ENCODE measurements at places on chromosomes 5 and 9.

GRCh38 chr5:55636683-55637082, 75.4 kb downstream of the SLC38A9 start:
- no peaks in the 10 kb centered on the region for H3K36me3 ChIP-seq
- H3K27me3 ChIP-seq, result no peaks in the 10 kb centered on the region
- H3K4me1 ChIP-seq, result peaks cover 11% of the 10 kb centered on the region
- no peak overlapping the region for H3K4me3 ChIP-seq

GRCh38 chr9:94812343-94812742, 85.8 kb downstream of the AOPEP start:
- peaks cover 20% of the 10 kb centered on the region for H3K4me1 ChIP-seq
- H3K27me3 ChIP-seq, result no peaks in the 10 kb centered on the region
- peak; percentile 87 for DNase-seq

GRCh38 chr5:80192507-80193241, 63.2 kb downstream of the SERINC5 start:
- H3K27me3 ChIP-seq, result no peaks in the 10 kb centered on the region
- H3K4me1 ChIP-seq, result peaks cover 35% of the 10 kb centered on the region
- H3K27ac ChIP-seq, result peak overlapping the region; percentile 91
- peaks cover 3% of the 10 kb centered on the region for H3K36me3 ChIP-seq

GRCh38 chr9:124001458-124001799, 10.1 kb upstream of the LHX2 start:
- DNase-seq, result no peak
- H3K4me1 ChIP-seq, result no peaks in the 10 kb centered on the region
- no peak overlapping the region for H3K4me3 ChIP-seq
- no peak overlapping the region for H3K27ac ChIP-seq
- H3K27me3 ChIP-seq, result peaks cover 85% of the 10 kb centered on the region
- no peaks in the 10 kb centered on the region for H3K36me3 ChIP-seq

- DNase-seq, result no peak
- H3K27ac ChIP-seq, result no peak overlapping the region
- no peaks in the 10 kb centered on the region for H3K27me3 ChIP-seq
- no peaks in the 10 kb centered on the region for H3K4me1 ChIP-seq
- H3K36me3 ChIP-seq, result peaks cover 33% of the 10 kb centered on the region
These were observed 11.2 kb downstream of the HMGCR start for GRCh38 chr5:75348241-75348640.

GRCh38 chr5:151820903-151821302, 49.1 kb downstream of the G3BP1 start:
- H3K27me3 ChIP-seq, result no peaks in the 10 kb centered on the region
- H3K27ac ChIP-seq, result no peak overlapping the region
- no peak overlapping the region for H3K4me3 ChIP-seq

- no peaks in the 10 kb centered on the region for H3K27me3 ChIP-seq
- DNase-seq, result no peak
- no peak overlapping the region for H3K4me3 ChIP-seq
- peaks cover 27% of the 10 kb centered on the region for H3K4me1 ChIP-seq
These were observed 177.4 kb downstream of the SEC61B start for GRCh38 chr9:99399474-99399873.

- no peaks in the 10 kb centered on the region for H3K27me3 ChIP-seq
- H3K4me3 ChIP-seq, result no peak overlapping the region
- peaks cover 40% of the 10 kb centered on the region for H3K4me1 ChIP-seq
- peak overlapping the region; percentile 78 for H3K27ac ChIP-seq
These were observed 80.1 kb upstream of the TNFAIP8 start for GRCh38 chr5:119275601-119276173.

- no peak overlapping the region for H3K4me3 ChIP-seq
- no peaks in the 10 kb centered on the region for H3K4me1 ChIP-seq
- no peak overlapping the region for H3K27ac ChIP-seq
- no peaks in the 10 kb centered on the region for H3K27me3 ChIP-seq
- DNase-seq, result no peak
These were observed 33.6 kb upstream of the SLC36A1 start for GRCh38 chr5:151413800-151414199.

DNA sequence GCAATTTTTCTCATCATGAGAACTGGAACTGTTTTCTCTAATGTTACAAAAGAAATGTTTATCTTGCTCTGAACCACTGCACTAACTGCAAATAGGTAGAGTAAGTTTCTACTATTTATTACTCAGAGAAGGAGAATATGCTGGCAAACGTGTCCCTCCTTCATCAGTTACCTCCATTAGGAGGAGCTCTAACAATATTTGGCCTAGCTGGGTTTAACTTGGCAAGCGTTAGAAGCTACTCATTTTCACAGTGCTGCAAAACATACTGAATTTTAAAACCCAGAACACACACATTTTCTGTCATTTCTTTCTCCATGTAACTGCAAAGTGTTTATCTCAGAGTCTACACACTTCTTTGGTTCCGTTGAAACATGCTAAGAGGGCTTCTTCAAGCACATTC, 101.0 kb upstream of the GABRG2 start:
- no peaks in the 10 kb centered on the region for H3K4me1 ChIP-seq
- H3K36me3 ChIP-seq, result no peaks in the 10 kb centered on the region
- H3K27ac ChIP-seq, result no peak overlapping the region
- H3K27me3 ChIP-seq, result no peaks in the 10 kb centered on the region

DNA sequence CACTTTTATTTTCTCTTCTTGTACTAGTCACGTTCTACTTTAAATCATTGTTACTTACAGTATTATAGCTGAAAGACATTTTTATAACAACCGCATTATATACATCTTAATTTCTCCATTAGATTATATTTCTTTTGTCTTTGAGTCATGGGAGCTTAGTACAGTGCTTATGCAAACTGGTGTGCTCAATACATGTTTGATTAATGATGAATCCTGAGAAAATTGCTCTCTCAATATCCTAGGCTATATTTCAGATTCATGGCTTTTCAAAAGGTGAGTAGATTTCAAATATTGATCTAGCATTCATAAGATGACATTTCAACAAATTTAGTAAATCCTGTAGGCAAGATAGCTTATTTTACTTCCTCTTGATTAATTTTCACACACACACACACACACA, 102.2 kb upstream of the FST start:
- no peaks in the 10 kb centered on the region for H3K36me3 ChIP-seq
- no peak overlapping the region for H3K27ac ChIP-seq
- no peaks in the 10 kb centered on the region for H3K4me1 ChIP-seq
- H3K27me3 ChIP-seq, result no peaks in the 10 kb centered on the region
- H3K4me3 ChIP-seq, result no peak overlapping the region
- DNase-seq, result no peak

- no peak overlapping the region for H3K27ac ChIP-seq
- no peaks in the 10 kb centered on the region for H3K36me3 ChIP-seq
- no peak for DNase-seq
- no peaks in the 10 kb centered on the region for H3K27me3 ChIP-seq
- no peak overlapping the region for H3K4me3 ChIP-seq
These were observed 46.4 kb upstream of the PRRC2B start for GRCh38 chr9:131347376-131348020.

- no peak overlapping the region for H3K4me3 ChIP-seq
- H3K4me1 ChIP-seq, result no peaks in the 10 kb centered on the region
- no peaks in the 10 kb centered on the region for H3K36me3 ChIP-seq
These were observed 48.6 kb upstream of the SPDL1 start for GRCh38 chr5:169534939-169535338.

DNA sequence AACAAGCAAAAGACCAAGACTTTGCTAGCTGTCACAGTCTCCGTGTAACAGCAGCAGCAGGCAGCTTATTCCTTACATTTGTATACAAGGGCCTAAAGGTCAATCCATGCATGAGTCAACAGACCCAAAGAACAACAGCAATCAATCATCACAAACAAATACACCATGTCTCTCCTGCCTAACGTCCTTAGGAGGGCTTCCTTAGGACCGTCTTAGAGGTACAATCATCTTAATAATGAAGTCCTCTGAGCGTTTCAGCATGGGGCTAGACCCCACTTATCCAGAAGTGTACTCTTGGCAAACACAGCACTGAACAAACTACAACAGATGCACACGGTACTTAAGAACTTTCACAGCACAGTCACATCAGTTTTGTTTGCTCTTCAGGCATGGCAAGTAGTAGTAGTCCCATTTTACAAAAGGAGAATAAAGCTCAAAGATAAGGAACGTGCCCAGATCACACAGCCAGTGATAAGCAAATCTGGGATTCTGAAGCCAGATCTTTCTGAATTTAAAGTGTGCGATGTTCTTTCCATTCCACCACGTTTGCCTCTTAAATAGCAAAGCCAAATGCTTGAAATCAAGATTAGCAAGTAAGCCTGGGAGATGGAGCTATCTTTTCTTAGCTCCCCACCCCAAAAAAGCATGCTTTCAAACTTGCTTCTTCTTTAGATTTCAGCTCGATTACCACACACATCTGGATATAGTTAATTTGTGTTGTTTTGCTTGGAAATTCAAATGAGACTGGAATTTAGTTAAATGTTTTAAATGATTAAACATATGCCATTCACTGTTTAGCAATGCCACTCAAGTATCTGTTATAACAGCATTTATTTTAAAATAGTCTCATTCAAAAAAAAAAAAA, 24.2 kb downstream of the PSMB7 start:
- peaks cover 9% of the 10 kb centered on the region for H3K36me3 ChIP-seq
- no peaks in the 10 kb centered on the region for H3K27me3 ChIP-seq
- H3K4me1 ChIP-seq, result peaks cover 10% of the 10 kb centered on the region
- no peak for DNase-seq
- no peak overlapping the region for H3K27ac ChIP-seq
- no peak overlapping the region for H3K4me3 ChIP-seq

GRCh38 chr9:69455311-69455710, 130.3 kb downstream of the ENTREP1 start:
- H3K27ac ChIP-seq, result no peak overlapping the region
- H3K27me3 ChIP-seq, result no peaks in the 10 kb centered on the region
- H3K36me3 ChIP-seq, result no peaks in the 10 kb centered on the region
- DNase-seq, result no peak
- no peaks in the 10 kb centered on the region for H3K4me1 ChIP-seq

DNA sequence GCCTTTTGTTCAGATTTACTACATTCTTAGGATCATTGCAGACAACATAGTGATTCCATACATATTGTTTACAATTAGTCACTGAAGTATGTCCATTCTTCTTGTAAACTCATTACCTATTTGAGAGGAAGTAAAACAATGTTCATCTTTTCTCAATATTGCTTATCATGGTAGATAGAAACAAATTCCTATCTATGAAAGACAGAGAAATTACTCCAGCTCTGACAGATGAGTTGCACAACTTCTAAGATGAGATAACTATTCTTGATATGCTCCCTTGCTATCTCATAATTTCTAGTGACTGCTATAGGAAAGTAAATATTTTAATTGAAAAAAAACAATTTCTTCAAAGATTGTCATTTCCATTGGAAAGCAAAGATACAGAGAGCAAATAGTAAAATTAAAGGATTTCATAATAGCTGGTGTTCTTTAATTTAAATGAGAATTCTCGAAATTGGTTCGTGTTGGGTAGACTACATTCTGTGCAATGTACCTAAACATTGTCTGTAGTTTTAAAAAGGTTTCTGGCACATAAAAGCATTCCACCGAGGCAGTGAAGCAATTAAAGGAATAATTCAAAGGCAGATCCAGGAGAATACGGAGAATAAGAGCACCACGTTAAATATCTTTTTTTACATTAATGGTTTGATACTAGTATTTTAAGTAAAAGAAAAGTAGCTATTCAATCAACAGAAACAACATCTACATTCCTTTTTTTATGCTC, 1029.1 kb upstream of the ACO1 start:
- H3K4me3 ChIP-seq, result no peak overlapping the region
- no peaks in the 10 kb centered on the region for H3K27me3 ChIP-seq
- H3K27ac ChIP-seq, result no peak overlapping the region
- H3K36me3 ChIP-seq, result no peaks in the 10 kb centered on the region
- no peaks in the 10 kb centered on the region for H3K4me1 ChIP-seq

All from trophoblast cell (in vitro differentiated cells and primary cell).